ENCODE measurements at places on chromosomes 5 and 9.

DNA sequence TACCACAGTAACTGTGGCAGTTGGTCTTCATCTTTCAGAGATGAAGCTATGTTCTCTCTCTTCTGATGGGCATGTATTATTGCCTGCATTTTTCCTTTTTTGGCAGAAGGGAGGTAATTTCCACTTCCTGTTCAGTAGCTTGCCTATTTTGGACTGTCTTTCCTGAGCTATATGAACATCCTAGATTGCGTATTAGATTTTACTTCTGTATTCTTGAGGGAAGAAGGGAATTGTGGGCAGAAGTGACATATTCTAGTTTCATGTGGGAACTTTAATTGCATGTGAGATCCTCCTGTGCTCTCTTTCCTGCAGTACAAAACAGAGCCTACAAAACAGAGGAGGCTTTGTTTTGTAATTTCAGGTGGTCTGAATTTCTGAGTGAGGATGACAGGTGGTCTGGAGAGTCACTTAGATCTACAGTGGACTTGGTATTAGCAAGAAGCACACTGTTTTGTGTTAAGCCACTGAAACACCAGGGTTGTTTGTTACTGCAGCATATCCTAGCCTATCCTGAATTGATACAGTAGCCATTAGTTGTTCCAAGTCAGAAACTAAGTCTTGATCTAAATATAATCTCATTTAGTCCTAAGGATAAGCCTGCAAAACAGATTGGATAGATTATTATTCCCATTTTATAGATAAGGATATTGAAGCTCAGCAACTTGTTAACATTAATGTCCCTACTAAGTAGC is 68.1 kb downstream of the AOPEP start:
- peak; percentile 45 for DNase-seq

DNA sequence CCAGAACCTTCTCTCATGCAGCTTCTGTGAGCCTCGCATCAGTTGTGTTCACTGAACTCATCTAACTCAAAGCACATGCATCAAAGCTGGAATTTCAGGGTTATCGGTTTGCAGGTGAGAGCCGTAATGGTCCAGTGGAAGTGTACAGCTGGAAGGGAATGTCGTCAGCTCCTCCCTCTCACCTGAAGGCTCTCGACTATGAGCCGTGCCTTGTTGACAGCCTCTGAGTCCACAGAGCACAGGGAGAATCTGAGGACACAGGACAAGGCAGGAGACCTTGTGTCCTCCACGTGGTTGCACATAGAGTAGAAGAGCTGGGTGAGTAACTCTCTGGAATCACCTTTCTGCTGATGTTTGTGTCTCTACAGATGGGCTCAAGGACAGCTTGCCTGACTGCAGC is 38.8 kb downstream of the PROP1 start:
- no peak for DNase-seq

- DNase-seq: no peak
Measured at GRCh38 chr5:1383344-1383743, 38.4 kb upstream of the CLPTM1L start.

DNA sequence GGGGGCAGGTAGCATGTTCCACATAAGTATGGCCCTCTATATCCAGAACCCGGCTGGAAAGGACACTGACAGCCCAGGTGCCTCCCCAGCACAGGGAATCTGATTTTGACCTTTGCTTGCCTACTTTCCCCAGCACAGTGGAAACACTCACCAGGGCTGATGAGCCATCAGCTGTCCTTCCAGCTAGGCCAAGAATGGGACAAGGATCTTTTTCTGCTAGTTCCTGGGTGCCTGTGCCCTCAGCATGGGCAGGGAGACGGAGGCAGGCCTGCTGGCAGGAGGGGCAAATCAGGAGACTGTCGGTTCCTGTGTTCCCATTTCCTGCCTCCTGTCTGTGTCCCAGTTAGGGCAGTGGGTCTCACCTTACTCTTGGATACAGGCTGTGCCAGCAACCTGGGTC is 1.1 kb downstream of the CYFIP2 start:
- DNase-seq: no peak

DNA sequence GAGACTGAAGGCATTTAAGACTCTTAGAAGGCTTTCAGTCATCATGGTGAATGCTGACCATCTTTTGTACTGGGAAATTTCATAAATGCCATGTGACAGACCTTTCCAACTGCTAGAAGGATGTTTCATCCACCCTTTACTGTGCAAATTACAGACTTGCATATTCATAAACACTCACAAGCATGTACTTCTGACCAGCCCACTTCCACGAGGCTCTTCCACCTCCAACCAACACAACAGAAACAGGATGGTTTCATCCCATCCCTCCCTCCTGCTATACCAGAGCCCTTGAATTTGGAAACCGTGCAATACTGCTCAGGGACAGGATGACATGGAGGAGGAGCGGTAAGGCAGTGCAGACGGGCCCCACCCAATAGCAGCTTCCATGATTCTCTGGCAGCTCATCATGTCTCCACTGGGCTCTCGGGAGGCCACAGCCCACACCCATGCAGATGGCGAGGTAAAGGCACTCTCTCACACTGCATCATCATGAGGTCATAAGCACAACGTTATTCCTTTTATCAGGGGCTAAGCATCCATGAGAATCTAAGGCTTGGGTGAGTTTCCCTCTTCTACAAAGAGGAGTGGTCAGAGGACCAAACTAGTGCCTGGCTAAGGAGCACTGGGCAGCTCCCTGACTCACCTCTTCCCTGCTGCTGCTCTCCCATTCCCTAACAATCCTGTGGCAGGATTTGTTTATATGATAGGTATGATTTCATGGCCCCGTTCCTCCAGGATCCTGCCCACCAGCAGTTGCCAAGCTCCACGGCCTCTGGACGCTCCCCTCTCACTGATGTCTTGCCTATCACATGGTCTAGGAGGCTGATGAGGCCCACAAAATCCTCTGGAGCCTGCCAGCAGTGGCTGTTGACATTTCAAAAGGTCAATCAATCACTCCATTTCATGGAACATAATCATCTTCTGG is 94.4 kb upstream of the FSTL4 start:
- no peak for DNase-seq

GRCh38 chr5:127192836-127193338 is 97.7 kb upstream of the MEGF10 start:
- no peak for DNase-seq

- DNase-seq: peak; percentile 27
Measured at GRCh38 chr5:139385061-139386049, 2.3 kb upstream of the SLC23A1 start.

GRCh38 chr9:7580568-7580967 is 219.0 kb downstream of the DMAC1 start:
- no peak for DNase-seq

- DNase-seq: no peak
Measured at GRCh38 chr9:137027369-137028262, at the start of gene ABCA2. TSS of gene ABCA2 (minus strand) at chr9:137028237. CDS start at chr9:137028140, 97 bp downstream.

GRCh38 chr5:90109285-90109684 is 300.3 kb downstream of the CETN3 start:
- DNase-seq: no peak

- DNase-seq: no peak
Measured at GRCh38 chr5:16437977-16438376, 27.6 kb downstream of the ZNF622 start.

DNA sequence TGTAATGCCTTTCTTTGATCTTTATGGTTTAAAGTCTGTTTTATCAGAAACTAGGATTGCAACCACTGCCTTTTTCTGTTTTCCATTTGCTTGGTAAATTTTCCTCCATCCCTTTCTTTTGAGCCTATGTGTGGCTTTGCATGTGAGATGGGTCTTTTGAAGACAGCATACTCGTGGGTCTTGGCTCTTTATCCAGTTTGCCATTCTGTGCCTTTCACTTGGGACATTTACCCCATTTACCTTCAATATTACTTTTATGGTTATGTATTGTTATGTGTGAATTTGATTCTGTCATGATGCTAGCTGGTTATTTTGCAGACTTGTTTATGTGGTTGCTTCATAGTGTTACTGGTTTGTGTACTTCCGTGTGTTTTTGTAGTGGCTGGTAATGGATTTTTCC is 59.2 kb downstream of the YTHDC2 start:
- no peak for DNase-seq

DNA sequence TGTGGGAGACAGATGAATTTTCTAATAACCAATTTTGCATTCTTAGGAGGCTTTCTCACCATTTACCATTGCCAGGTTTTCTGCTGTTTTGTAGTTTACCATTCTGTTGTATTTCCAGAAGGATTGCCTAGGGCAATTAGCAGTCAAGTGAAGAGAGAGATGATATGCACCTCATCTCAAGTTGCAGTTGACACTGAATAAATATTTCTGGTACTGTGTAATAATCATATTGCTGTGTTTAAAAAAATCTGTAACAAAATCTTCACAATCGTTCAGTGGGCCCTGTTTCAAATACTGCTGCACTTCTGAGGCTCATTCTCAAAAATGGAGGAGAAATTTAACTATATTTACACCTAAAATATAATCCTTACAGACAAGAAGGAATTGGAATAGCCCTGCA is 706.1 kb upstream of the PTPRD start:
- no peak for DNase-seq

DNA sequence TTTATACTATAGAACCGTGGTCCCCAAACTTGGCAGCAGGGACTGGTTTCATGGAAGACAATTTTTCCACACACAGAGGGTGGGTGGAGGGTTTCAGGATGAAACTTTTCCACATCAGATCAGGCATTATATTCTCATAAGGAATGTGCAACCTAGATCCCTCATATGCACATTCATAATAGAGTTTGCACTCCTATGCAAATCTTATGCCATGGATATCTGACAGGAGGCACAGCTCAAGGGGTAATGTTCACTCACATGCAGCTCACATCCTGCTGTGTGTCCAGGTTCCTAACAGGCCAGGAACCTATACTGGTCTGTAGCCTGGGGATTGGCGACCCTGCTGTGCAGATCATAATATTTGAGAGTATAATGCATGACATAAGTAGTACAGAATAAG is 1802.2 kb upstream of the ACO1 start:
- no peak for DNase-seq

- DNase-seq: no peak
Measured at GRCh38 chr9:14532456-14533115, 160.6 kb downstream of the ZDHHC21 start.

DNA sequence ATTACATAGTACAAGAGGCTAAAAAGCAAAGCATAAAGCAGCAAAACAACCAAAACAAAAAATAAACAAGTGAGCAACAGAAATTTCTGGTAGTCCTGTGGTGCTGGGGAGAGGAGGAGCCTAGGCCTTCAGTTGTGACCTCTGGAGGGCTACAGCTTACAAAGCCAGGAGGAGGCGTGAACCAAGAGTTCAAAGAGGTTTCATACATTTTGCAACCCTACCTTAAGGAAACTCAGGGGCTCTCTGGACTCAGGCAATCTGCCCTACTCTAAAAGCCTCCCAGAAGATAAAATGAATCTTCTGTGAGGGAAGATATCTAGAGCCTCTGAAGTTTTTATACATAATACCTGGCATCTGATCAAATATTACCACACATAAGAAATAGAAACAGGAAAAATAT is 187.4 kb downstream of the AGTPBP1 start:
- DNase-seq: no peak

- DNase-seq: peak; percentile 60
Measured at GRCh38 chr5:95870105-95870672, 47.7 kb upstream of the GLRX start.

DNA sequence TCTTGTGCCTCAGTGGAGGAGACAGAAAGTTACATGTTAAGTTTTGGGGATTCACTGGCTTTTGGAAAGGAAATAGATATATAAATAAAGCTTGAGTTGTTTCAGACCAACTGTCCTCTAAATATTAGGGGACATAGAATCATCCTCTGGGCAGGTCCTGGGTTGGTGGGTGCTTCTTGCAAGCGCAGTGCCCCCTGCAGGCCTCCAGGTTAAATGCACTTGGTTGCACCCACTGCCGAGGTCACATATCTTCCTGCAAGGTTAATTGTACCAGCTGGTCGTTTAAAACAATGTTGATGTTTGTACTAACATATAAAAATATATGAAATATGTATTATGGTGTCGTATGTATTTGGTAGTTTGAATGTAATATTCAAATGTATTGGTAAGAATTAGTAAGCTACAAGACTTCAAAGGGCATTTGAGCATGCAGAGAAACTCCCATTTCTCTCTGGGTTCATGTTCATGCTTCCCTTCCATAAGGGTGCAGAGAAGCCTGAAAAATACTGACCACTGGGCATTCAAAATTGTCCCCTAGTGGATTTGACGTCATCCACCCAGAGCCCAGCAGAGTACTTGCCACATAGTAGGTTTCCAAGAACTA is 87.0 kb downstream of the ZNF618 start:
- peak; percentile 60 for DNase-seq

- DNase-seq: peak; percentile 21
Measured at GRCh38 chr9:33791117-33791516, 4.2 kb upstream of the PRSS3 start.

DNA sequence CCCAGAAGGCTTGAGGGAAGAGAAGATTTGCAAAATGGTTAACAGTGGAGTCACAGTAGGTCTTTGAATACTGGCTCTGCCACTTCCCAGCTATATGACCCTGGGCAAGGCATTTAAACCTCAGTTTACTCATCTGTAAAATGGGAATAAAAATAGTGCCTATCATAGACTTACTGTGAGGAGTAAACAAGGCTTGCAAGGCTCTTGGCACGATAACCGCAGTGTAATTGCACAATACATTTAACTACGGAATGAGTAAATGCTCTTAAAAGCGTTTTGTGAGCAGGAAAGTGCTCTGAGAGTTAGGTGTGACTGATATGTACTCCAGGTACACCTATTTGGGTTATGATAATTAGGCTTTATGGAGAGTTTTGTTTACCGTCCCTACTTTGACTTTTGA is 8.4 kb downstream of the SLC36A3 start:
- no peak for DNase-seq

DNA sequence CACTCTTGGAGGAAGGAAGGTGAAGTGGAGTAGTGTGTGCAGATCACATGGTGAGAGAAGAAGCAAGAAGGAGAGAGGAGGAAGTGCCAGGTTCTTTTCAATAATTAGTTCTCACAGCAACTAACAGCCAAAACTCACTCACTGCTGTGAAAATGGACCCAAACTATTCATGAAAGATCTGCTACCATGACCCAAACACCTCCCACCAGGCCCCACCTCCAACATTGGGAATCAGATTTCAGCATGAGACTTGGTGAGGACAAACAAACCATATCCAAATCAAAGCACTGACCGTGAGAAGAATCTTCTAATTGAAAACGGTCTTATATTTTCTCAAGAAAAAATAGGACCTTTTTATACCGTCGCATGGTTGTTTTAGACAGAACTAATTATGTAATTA is 468.7 kb upstream of the TYRP1 start:
- DNase-seq: no peak

- DNase-seq: peak; percentile 14
Measured at GRCh38 chr5:143220748-143221251, 182.7 kb downstream of the NR3C1 start.

Measured in inflammatory macrophage (primary cell).